ENCODE measurements at places on chromosomes 13 and 19.

DNA sequence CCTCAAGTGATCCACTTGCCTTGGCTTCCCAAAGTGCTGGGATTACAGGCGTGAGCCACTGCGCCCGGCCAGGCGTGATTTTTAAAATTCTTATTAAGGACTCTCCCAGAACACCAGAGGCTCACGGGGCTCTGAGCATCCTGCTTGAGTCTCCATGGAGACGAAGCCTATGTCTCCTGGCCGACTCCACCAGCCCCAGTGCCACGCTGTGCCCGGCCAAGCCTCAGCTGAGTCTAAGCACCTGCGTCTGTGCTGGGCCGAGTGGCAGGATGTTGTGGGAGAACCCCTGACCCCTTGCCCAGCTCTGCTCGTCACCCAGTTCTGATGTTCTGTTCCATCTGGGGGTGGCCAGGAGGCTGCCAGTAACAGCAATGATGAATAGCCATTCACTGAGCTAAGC, 3.9 kb upstream of the CELF5 start:
- no peak for DNase-seq

DNA sequence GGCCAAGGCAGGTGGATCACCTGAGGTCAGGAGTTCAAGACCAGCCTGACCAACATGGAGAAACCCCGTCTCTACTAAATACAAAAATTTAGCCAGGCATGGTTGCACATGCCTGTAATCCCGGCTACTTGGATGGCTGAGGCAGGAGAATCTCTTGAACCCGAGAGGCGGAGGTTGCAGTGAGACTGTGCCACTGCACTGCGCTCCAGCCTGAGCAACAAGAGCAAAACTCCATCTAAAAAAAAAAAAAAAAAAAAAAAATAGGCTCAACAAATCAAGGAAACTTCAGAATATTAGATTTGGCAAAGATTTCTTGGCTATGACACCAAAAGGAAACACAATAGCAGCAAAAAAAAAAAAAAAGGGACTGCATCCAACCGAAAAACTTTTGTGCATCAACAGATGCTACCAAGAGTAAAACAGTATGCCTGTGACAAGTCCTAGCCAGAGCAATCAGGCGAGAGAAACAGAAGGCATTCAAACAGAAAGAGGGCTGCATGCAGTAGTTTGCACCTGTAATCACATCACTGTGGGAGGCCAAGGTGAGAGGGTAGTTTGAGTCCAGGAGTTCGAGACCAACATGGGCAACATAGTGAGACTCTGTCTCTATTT, 23.8 kb downstream of the ZNF160 start:
- DNase-seq = no peak

- no peak for DNase-seq
Observed at GRCh38 chr13:39682310-39682709, 26.8 kb downstream of the COG6 start.

DNA sequence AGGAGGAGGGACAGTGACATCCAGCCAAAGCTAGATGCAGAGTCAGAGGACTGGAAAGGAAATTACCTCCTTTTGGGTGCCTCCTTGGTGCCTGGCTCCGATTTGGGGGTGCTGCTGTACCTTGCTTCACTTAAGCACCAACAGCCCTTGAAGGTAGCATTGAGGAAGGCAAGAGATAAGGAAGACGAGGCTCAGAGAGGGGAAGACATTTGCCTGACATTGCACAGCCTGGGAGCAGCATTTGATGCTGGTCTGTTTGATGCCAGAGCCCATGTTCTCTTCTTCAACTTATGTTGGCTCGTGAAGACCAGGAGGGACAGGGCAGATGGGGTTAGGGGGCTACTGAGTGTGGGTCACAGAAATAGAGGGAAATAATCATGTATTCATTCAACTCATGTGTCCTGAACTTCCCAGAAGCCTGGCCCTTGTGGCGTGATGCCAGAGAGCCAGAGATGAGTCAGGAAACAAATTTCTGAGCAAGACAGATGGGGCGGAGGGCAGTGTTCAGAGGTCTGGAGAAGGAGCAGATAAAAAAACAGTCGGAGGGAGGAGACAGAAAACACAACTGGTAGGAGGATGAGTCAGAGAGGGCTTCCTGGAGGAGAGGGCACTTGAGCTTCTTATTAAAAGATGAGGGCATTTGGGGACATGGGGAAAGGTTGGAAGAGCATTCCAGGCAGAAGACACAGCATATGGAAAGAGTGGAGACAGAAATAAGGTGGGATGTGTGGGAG, 3.0 kb upstream of the C19orf81 start:
- DNase-seq = no peak

- peak; percentile 33 for DNase-seq
Observed at GRCh38 chr13:26985285-26985878, 186.2 kb downstream of the USP12 start.

DNA sequence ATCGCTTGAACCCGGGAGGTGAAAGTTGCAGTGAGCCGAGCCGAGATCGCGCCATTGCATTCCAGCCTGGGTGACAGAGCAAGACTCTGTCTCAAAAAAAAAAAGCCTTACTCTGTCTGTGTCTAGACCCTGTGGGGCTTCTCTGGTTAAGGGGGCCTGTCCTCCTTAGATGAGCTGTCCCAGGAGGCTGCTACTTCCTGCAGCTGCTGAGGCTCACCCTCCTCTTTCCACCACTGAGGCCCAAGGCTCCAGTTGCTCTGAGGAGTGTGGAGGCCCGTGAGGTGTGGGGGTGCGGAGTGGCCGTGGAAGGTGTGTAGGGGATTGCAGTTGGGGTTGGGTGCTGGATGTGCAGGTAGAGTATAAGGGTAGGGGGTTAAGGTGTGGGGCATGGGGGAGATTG, 22.1 kb upstream of the RASA3 start:
- DNase-seq = no peak

DNA sequence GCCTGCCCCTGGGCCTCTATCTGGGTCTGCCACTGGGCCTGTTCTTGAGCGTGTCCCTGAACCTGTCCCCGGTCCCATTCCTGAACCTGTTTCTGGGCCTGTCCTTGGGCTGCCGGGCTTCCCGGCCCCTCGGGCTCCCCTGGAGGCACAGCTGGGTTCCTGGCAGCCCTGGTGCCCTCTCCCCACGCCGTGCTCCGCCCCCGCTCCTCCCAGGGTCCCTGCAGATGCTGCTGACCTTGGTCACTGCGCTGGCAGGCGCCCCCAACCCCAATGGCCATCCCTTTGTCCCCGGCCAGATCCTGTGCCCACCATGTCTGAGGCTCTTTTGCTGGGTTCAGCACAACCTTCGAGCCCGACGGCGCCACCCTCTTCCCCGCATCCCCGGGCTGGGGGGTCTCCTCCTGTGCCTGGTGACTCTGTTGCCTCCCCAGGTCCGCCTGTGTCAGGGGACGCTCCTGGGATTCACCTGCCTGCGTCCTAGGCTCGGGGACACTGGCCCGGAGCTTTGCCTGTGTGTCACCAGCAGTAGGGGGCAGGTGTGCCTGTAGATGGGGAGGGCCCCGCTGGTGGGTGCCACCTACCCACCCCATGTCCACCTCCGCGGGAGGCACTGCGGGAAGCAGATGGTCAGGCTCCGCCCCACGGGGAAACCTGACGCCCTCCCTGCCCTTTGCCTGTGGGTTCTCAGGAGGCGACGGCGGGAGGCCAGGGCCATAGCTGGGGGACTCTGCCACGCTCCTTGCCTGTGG, 41.0 kb upstream of the GRTP1 start:
- no peak for DNase-seq

DNA sequence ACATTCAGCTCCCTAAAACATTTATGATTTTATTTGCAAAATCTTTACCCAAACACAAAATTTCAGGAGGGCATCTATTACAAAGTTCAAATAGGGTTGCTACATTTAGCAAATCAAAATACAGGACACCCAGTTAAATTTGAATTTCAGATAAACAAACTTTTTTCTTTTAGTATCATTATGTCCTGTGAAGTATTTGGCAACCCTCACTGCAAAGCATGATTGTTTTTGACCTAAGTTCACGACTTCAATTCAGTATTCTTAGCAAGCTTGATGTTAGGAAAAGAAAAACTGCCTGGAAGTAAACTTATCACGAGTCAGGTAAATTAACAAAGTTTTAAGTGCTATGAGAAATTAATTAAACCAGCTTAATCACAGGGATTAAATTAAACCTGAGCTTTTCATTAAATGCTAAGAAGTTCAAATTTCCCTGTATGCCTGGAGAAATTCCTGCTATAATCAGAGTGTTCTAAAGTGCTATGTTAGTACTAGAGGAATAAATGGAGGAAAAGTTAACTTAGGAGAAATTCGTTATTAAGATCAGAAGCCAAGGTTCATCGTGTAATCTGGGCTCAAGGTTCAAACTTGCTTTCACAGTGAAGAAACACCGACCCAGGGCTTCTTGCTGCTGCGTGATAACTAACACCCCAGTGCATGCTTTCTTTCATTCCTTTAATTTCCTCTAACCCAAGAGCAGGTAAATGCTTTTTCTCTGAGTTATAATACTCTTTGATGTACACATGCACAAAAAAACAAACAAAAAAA, 298.1 kb downstream of the FOXO1 start:
- no peak for DNase-seq

GRCh38 chr13:92804926-92805325, 421.7 kb upstream of the GPC6 start:
- no peak for DNase-seq

GRCh38 chr13:114121496-114122126, 10.8 kb downstream of the RASA3 start:
- no peak for DNase-seq

- no peak for DNase-seq
Observed at GRCh38 chr19:11416346-11417052, 2.6 kb downstream of the RGL3 start.

DNA sequence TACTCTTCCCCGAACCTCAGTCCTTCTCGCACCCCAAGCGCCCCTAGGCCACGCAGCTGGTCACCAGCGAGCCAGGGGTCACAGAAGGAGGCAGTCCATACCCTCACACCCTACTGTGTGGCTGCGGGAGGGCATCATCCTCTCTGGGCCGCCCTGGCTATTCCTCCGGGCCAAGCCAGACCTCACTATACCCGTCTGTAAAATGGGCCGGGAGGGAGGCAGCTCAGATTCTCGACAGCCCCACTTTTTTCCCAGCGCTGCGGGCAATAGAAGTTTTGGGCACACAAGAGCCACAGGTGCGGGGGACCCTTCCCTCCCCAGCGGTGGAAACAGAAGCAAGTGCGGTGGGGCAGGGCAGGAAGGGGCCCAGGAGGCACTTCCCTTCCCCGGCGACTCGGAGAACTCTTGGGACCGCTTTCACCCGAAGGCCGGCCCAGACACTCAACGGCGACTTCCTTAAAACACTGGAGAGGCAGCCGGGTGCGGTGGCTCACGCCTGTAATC, 5.6 kb upstream of the ARRDC2 start:
- no peak for DNase-seq

DNA sequence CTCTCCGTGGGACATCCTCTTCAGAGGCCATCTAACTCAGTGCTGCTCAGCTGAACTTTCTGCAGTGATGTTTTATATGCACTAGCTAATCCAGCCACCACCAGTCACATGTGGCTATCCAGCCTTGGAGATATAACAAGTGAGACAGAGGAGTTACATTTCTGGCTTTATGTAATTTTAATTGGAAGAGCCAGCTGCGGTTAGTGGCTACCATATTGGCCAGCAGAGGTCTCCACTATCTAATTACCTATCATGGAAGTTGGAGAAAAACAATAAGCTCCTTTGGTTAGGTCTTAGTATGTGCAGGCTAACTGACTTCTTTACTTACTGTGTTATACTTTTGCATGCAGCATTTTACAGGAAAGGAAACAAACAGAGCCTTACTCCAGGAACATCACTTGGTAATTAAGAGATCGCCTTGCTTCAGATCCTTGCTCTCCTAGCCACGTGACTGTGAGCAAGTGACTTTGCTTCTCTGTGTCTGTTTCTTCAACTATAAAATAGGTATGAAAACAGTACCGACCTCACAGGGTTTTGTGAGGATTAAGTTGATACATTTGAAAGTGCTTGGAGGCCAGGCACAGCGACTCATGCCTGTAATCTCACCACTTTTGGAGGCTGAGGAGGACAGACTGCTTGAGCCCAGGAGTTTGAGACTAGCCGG, 1.6 kb upstream of the KLK10 start:
- no peak for DNase-seq

GRCh38 chr19:18291590-18292461, 10.4 kb upstream of the JUND start:
- no peak for DNase-seq

DNA sequence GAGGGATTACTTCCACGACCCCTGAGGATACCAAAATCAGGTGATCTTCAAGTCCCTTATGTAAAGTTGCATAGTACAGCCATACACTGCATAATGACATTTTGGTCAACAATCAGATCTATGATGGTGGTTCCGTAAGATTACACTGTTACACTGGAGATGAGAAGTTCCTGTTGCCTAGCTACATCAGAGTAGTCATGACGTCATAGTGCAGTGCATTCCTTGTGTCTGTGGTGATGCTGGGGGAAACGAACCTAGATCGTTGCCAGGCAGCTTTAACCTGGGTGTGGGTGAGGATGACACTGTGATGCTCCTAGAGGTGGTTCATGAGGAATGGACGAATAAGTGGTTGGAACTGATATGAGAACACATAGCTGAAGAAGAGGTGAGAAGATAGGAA, 9.1 kb downstream of the ZNF610 start:
- DNase-seq = no peak

DNA sequence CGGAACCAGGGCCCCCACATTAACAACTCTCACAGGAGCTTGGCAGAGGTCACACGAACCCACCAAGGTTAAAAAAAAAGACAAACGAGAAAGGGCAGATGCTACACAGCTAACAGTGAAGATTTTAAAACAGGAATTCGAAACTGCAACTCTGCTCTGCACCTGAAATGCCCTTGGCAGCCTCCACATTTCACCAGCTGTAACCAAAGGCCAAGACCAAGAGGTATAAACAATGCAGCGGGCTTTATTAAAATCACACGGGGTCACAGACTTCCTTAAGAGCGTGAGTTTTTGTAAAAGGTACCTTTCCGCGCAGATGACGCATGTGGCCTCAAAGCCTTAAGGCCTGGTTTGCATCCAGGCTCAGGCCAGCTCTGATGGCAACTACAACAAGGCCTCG, 88.2 kb downstream of the STK24 start:
- no peak for DNase-seq

DNA sequence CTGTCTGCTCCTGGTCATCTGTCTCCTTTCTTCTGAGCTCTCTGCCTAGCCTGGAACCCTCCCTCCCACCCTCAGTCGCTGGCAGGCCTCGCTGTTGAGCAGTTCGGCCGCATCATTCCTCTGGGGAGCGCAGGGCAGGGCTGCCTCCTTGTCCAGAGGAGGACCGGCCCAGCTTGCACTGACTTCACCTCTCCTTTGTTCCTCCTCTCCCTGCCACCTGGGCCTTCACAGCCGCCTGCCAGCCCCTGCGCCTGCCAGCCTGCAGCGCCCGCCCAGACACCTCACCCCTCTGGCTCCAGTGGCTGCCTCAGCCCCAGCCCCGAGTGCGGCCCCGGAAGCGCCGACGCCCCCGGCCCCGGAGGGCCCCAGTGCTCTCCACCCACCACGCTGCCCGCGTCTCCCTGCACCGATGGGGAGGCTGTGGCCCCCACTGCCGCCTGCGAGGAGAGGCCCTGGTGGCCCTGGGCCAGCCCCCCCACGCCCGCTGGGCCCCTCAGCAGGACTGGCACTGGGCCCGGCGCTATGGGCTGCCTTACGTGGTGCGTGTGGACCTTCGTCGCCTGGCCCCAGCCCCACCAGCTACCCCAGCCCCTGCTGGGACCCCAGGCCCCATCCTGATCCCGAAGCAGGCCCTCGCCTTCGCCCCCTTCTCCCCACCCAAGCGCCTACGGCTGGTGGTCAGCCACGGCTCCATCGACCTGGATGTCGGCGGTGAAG, 7.2 kb downstream of the KMT5C start:
- no peak for DNase-seq

- DNase-seq = no peak
Observed at GRCh38 chr19:6988257-6988656, 33.0 kb downstream of the MBD3L2B start.

GRCh38 chr19:4445963-4446703, 11.5 kb downstream of the UBXN6 start:
- DNase-seq = no peak
